T follicular helper cell (primary cell): ENCODE measurements at places on chromosomes 7 and 10.

DNA sequence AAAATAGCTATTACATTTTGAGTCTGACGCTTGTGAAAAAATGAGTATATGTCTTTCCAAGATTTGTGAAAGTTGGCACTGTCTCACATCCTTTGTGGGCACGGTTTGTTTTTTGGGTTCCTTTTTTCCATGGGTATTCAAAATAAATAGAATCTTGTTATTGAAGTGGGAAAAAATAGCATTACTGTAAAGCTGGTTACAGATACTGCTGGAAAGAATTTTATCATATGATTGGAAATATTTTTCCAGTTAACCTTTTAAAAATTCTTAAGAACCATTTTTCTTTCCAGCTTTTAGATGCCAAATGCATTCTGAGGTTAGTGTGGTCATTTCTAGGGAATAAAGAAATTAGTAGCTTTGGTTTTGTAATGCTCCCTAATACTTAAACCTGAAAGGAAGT, 11.4 kb downstream of the NET1 start:
- no peak for DNase-seq

DNA sequence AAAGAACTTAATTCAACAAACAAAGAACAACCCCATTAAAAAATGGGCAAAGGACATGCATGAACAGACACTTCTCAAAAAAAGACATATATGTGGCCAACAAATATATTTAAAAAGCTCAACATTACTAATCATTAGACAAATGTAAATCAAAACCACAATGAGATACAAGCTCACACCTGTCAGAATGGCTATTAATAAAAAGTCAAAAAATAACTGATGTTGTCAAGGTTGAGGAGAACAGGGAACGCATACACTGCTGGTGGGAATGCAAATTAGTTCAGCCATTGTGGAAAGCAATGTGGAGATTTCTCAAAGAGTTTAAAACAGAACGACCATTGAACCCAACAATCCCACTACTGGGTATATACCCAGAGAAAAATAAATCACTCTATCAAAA, 19.1 kb downstream of the ZFAND4 start:
- no peak for DNase-seq

DNA sequence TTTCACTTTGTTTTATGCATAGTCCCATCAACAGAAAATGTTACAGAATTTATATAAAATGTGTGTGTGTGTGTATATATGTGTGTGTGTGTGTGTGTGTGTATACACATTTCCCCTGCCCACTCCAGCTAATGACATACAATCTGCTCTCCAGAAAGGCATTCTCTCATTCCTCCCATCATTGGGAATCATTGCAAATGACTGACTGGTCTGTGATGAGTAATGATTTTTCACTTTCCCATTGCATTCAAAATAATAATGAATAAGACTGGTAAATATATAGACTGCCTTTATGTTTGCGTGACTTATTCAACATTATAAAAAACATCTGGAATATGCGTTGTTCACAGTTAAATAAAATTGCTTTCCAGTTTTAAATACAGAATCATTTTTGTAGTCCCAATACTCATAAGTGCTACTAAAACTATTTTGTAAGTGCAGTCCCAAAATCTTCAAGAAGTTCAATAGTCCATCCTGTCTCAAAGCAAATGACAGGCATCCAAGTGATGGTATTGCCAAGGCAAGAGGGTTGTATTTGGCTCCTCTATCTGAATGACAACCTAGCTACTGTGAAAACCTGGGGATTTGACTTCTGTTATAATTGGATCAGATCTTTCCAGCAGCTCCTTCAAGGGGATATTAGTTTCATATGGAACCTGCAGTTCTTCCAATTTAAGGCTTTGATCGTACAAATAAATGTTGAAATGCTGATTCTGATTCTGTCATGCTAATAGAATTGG, 150.9 kb downstream of the POLR1F start:
- no peak for DNase-seq

- no peak for DNase-seq
Observed at GRCh38 chr7:44962483-44963251, 16.1 kb downstream of the MYO1G start.

GRCh38 chr7:31302356-31302755, 38.2 kb downstream of the NEUROD6 start:
- no peak for DNase-seq

DNA sequence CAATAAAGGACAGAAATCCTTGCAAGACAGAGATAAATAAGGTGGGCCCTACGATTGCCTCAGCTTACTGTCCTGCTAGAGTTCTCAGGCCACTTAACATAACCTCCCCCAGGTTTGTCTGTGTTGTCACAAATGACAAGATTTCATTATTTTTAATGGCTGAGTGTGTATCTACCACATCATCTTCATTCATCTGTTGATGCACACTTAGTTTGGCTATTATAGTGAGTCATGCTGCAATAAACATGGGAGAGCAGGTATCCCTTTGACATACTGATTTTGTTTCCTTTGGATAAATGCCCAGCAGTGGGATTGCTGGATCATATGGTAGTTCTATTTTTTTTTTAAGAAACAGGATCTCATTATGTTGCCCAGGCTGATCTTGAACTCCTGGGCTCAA, 60.6 kb downstream of the PRTFDC1 start:
- DNase-seq: no peak

- no peak for DNase-seq
Observed at GRCh38 chr7:130669085-130669700, 645 bp upstream of the COPG2 start.

- DNase-seq: no peak
Observed at GRCh38 chr10:118764195-118764594, 9.4 kb upstream of the CACUL1 start.

- DNase-seq: no peak
Observed at GRCh38 chr7:80736371-80737125, 98.1 kb downstream of the CD36 start.

- DNase-seq: no peak
Observed at GRCh38 chr7:30465811-30466180, 12.8 kb downstream of the NOD1 start.

DNA sequence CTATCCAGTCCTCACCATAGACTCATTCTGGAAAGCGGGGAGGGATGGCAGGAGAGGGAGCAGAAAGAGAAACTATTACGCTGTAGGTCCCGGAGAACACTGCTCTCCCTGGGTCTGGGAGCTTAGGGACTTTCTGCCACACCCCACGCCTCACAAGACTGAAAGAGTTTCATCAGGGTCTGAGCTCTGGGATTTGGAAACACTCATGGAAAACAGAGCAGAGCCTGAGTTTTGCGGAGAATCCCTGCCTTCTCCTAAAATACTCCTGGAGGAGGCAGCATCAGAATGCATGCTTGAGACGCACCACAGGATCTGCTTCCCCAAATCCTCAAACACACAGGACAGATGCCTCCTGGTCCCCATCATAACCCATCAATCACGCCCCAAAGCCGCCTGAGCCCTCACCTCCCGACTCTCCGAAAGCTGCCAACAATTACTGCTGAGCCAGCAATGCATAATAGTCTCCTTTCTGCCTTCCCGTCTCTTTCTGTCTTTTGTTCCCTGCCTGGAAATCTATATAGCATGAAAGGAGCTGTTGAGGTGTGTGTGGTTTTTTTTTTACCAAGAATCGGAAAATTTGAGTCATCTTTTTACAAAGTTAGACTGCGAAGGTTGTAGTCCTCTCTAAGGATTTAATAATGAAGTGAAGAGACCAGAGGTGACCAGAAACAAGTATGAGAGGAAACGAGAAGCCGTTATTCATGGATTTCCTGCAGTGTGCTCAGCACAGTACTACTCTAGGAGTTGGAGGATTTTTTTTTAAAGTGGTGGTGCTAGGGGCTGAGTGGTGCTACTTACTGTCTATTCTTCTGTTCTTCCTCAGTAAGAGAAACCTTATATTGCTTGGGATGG, 37.7 kb downstream of the ASB13 start:
- DNase-seq: no peak

GRCh38 chr10:9068003-9068402, 1013.5 kb downstream of the GATA3 start:
- no peak for DNase-seq

GRCh38 chr7:78279032-78279431, 480.5 kb downstream of the PHTF2 start:
- DNase-seq: no peak

DNA sequence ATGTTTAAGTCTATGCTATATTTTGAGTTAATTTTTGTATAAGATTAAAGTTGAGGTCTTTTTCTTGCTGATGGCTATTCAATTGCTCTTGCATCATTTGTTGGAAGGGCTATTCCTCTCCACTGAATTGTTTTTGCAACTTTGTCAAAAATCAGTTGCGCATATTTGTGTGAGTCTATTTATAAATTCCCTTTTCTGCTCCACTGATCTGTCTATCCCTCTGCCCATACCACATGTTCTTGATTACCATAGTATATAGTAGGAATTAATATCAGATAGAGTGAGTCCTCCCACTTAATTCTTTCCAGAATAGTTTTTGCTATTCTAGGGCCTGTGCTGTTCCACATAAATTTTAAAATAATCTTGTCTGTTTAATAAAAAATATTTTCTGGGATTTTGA, 152.4 kb upstream of the ADCY1 start:
- DNase-seq: no peak

GRCh38 chr7:6730343-6730633, 23.5 kb upstream of the ZNF12 start:
- DNase-seq: no peak

DNA sequence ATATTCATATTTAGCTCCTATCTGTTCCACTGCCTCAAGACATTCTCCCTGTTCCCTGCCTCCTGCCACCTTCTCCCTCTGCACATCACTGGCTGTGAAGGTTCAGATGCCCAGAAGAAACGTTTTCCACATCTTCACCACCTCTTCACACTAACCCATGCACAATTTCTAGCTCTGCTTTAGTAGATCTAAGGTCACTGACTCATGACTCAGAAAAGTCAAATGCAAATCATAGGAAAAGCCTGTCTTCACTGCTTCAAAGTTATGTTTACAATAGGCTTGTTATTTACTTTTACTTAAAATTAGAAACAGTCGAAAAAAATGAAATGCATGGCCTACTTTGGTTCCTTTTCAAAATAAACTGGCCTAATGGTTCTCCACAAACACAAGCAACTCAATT, 2.5 kb downstream of the SCRN1 start:
- DNase-seq: no peak

- no peak for DNase-seq
Observed at GRCh38 chr10:74778436-74779094, 47.8 kb upstream of the KAT6B start.

- DNase-seq: no peak
Observed at GRCh38 chr7:159010937-159011721, 133.5 kb downstream of the VIPR2 start.

DNA sequence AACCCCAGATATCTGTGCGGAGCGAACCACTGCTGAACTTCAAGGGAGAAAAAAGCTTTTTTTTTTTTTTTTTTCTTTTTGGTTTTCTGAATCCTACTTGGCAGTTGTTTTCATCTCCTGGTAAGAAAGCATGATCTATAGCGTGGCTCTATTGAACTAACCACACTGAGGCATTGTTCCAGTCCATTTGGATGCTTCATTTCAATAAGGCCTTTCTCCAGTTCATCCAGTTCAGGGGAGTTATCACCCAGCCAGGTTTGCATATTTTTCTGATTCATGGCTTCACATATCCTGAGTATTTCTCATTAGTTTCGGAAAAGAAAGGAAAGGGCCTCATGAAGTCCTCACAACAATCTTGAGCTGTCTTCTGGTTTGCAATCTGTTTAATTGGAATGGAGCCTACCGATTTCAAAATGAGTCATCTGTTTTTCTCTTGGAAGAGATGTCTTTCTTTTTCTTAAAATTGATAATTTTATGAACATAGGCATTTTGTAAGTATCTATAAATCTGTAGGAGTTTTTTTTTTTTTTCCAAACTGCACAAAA, 93.1 kb upstream of the STEAP4 start:
- no peak for DNase-seq

- no peak for DNase-seq
Observed at GRCh38 chr7:154259396-154259795, 207.2 kb downstream of the DPP6 start.

- no peak for DNase-seq
Observed at GRCh38 chr7:136523571-136523970, 344.9 kb upstream of the CHRM2 start.

- no peak for DNase-seq
Observed at GRCh38 chr7:91771394-91771793, 109.1 kb downstream of the MTERF1 start.

- DNase-seq: no peak
Observed at GRCh38 chr7:147509035-147509501, 1081.5 kb upstream of the C7orf33 start.

- DNase-seq: no peak
Observed at GRCh38 chr7:151755131-151755801, 121.6 kb downstream of the PRKAG2 start.

GRCh38 chr10:119650692-119651513, at the start of gene BAG3:
TSS of gene BAG3 (plus strand) at chr10:119651380. CDS start at chr10:119651676, 296 bp downstream.
- DNase-seq: peak; percentile 70

DNA sequence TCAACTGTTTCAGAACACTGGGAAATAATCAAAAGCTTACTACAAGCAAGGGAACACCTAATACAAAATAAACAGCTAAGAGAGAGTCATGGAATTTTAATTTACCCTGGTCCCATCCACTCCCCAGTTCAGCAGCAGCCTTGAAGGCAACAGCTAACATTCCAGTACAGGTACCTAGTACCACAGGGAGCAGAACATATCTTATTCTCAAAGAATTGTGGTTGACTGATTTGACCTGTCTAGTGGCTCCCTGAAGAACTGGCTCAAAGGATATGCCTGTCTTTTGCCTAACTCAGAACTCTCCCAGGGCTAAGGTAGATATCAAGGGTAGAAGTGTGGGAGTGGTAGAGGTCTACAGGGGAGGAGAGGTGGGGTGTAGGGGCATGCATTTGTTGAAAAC, 32.3 kb downstream of the SMURF1 start:
- DNase-seq: no peak

- no peak for DNase-seq
Observed at GRCh38 chr10:113177936-113178335, 227.9 kb downstream of the TCF7L2 start.

DNA sequence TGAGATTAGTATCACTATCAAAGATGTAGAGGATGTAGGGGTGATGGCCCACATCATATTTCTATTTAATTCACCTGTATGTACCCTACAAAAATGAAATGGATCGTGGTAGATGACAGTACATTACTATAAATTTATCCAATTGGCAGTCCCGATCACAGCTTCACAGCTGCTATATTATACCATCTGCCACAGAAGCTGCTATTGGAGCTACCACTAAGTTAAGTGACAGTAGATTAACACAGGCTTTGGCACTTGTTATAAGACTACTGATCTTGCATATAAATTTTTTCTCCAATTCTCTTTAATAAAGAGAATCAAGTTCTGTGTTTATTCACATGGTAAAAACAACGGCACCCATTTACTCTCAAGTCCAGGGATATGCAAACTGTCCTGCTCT, 24.9 kb upstream of the MAGI2 start:
- DNase-seq: no peak
